Mesenteric fat pad (tissue), 1 donor: ENCODE measurements at places on chromosomes 7 and 10. TPM values are rescaled to one million over a fixed set of nuclear protein-coding genes. Genes with fewer than 3 reads are reported as not detected.
A peak's percentile ranks its signal among the peaks of the same experiment; 100 is the strongest.

CALCR gene
- 0.51 TPM for total RNA-seq

ING3 gene
- 14.3 TPM for total RNA-seq

DNA sequence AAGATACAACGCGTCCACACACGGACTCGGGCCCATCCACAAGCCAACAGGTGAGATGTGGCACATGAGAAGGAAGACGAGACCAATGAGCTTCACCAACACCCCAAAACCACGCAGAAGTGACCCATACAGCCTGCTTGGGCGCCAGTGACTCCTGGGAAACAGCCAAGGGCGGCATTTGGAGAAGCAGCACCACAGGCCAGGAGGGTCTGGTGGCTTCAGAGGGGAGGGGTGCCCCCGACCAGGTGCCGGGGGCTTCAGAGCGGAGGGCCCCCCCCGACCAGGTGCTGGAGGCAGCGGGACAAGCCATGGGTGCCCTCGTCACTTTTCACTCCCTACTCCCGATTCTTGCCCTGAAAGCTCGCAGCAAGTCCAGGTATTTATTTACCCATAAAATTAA is 140.1 kb downstream of the DIP2C start:
- peak; percentile 55 for DNase-seq

- no peak for DNase-seq
These were observed 22.1 kb downstream of the RELN start for GRCh38 chr7:103967401-103967800.
